ENCODE measurements at places on chromosomes 2 and 18. TPM values are rescaled to one million over a fixed set of nuclear protein-coding genes. Genes with fewer than 3 reads are reported as not detected.

CAPN14 gene
- total RNA-seq: 0.33 TPM

TNS1 gene
- 577 TPM for total RNA-seq

TLX2 gene
- not detected for total RNA-seq

ANKRD30BL gene
- total RNA-seq: not detected

GRCh38 chr2:112690853-112691401 lies 29.9 kb upstream of the NT5DC4 start:
- peak; percentile 43 for DNase-seq

- no peak for DNase-seq
Observed at GRCh38 chr18:55316486-55317184, 271.4 kb downstream of the TCF4 start.

- DNase-seq: no peak
Observed at GRCh38 chr2:160239436-160239835, 39.4 kb upstream of the ITGB6 start.

DNA sequence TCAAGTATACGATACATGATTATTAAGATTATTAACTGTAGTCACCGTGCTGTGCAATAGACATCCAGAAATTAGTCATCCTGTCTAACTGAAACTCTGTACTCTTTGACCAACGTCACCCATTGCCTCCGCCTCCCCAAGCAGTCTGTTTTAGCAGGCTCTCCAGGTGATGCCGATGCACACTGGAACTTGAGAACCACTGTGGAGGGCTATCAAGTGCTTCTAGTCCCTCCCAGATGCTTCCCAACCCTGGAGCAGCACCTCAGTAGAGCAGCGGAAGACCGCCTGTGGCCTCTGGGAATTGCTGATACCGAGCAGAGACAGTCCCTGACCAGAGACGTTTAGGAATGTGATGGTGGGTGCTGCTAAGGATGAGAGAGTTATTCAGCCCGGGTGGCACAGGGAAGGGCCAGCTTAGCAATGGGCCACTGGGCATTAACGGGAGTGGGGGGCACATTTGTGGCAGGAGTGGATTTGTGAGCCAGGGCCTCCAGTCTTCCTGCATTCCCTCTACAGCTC lies 50.7 kb downstream of the LIPG start:
- no peak for DNase-seq

Data from breast epithelium (tissue), 4 donors.